Hepatocyte (in vitro differentiated cells): ENCODE measurements at places on chromosomes 7 and 10. TPM values are rescaled to one million over a fixed set of nuclear protein-coding genes. Genes with fewer than 3 reads are reported as not detected.

GRCh38 chr7:158096582-158096981, 491.0 kb downstream of the PTPRN2 start:
- no peaks in the 10 kb centered on the region for H3K4me1 ChIP-seq
- no peak overlapping the region for H3K27ac ChIP-seq
- no peaks in the 10 kb centered on the region for H3K27me3 ChIP-seq

DNA sequence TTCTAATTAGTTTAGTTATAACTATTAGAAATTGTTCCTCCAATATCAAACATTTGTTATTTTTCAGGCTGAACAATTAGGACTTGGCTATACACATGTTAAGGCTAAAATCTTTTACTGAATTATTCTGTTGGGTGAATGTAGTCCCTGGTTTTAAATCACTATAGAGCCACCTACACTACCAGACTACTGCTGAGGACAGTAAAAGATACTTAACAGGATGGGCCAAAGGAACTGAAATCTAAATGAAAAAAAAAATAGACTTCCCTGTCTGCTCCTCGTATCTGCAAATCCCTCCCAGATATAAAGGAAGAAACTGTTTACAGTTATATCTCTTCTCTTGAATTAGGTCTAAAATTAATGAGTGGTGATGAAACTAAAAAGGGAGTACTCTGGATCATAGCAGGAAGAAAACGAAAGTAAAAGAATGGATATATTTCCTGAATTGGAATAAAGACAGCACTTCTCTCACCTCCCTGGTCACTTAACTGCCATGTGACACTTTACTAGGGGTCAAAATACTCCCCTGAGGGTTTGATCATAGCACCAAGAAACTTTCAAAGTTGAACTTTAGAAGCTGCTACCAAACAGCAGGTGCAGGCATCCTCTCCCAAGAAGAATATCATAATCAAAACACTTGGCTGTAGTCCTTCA, 12.7 kb downstream of the FBXW4 start:
- no peak overlapping the region for H3K27ac ChIP-seq
- H3K4me3 ChIP-seq = no peak overlapping the region
- H3K4me1 ChIP-seq = peaks cover 7% of the 10 kb centered on the region
- H3K36me3 ChIP-seq = no peaks in the 10 kb centered on the region
- no peaks in the 10 kb centered on the region for H3K27me3 ChIP-seq

GRCh38 chr7:106848851-106849442, 16.1 kb upstream of the PIK3CG start:
- no peak for DNase-seq
- H3K4me3 ChIP-seq = no peak overlapping the region
- no peaks in the 10 kb centered on the region for H3K36me3 ChIP-seq
- no peaks in the 10 kb centered on the region for H3K4me1 ChIP-seq

C10orf62 gene
- total RNA-seq = 0.23 TPM in 1 of 2 replicates, not detected in the other

HMX3 gene
- not detected in 2 replicates for total RNA-seq

DNA sequence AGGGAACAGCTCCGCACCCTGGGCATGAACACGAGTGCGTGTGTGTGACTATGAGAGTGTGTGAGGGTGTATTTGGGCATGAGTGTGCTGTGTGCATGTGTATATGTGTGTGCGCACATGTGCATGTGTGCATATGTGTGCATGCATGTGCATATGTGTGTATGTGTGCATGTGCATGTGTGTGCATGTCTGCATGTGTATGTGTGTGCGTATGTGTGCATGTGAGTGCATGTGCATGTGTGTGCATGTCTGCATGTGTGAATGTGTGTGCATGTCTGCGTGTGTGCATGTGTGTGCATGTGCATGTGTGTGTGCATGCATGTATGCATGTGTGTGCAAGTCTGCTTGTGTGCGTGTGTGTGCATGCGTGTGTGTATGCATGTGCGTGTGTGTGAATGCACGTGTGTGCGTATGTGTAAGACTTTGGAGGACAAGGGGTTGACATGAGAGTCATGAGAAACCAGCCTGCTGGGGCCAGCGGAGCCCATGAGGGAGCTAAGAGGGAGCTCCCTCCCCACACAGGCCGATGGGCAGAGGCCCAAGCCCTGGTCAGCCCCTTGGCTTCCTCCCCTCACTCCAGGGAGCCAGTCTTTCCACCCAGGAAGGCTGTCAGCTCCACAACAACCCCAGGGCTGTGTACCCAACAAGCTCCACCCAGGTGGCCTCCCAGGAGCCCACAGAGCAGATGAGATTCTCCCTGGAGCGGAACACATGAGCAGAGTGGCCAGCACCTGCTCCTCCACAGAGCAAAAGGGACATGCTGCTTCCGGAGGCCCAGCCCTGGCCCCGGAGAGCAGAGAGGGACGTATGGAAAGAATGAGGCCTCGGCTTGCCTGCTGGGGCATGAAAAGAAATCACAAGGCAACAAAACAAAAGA, 142.5 kb upstream of the PPP2R2D start:
- DNase-seq = no peak
- H3K27ac ChIP-seq = no peak overlapping the region
- no peaks in the 10 kb centered on the region for H3K27me3 ChIP-seq
- H3K4me1 ChIP-seq = peaks cover 10% of the 10 kb centered on the region
- H3K36me3 ChIP-seq = no peaks in the 10 kb centered on the region

DNA sequence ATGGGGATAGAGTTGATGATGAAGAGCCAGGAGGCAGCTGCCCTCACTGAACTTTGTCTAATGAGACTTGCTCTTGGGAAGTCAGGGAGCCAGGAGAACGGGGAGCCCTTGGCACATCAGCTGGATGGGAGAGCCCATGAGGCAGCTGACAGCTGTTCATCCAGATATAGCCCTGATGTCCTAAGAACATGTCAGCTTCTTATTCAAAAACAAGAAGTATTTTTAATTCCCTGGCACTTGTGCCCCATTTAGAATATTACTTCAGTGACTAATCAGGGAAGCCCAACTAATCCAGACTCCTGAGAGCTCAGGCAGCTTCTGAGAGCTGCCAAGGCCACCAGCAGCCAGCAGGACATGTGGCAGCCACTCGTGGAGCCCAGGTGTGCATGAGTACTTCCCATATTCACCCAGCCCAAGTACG, 363.4 kb downstream of the GRID1 start:
- no peaks in the 10 kb centered on the region for H3K36me3 ChIP-seq
- no peaks in the 10 kb centered on the region for H3K27me3 ChIP-seq
- H3K27ac ChIP-seq = no peak overlapping the region
- no peak overlapping the region for H3K4me3 ChIP-seq
- H3K4me1 ChIP-seq = no peaks in the 10 kb centered on the region
- no peak for DNase-seq

DNA sequence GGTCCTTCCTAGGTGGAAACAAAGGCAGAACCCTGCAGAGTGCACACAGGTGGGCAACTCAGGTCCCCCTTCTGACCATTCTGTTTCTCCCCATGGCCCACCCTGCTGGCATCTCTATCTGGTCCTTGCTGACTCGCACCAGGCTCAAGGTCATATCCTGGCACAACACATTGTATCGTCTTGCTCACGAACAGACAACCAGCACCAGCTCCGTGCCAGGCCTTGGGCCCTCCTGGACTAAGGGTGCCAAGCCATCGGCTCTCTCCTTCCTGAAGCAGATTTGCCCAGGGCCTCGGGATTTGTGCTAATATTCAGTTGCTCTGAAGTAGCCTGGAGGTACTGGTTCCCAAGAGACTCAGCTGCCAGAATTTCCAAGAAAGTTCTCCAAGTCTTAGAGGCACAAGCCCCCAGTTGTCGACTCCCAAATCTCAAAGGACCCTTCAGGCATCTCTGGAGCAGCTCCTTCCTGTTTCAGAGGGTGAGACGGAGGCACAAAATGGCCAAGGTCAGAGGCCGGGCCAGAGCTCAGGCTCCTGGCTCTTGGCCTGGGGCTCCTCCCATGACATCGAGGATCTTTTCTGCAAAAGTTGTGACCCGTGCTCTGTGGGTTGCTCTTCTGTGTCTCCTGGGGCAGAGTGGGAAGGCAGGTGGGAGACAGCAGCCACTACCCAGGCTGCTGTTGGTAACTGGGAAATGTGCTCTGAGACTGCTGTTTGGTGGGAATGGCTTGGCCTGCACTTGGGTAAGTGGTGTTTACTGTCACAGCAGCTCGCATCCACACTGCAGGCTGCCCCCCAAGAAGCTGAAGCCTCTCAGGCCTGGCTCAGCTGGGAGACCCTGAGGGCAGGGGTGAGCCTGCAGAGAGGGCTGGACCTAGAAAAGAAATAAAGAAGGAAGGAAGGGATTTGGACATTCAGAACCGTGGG, 121.3 kb downstream of the RGS10 start:
- no peaks in the 10 kb centered on the region for H3K27me3 ChIP-seq
- no peaks in the 10 kb centered on the region for H3K4me1 ChIP-seq
- no peak for DNase-seq
- no peak overlapping the region for H3K4me3 ChIP-seq
- H3K27ac ChIP-seq = no peak overlapping the region

DEPP1 gene
- 24.0 and 30.6 TPM in 2 replicates for total RNA-seq
